ENCODE measurements at places on chromosomes 4 and X.

DNA sequence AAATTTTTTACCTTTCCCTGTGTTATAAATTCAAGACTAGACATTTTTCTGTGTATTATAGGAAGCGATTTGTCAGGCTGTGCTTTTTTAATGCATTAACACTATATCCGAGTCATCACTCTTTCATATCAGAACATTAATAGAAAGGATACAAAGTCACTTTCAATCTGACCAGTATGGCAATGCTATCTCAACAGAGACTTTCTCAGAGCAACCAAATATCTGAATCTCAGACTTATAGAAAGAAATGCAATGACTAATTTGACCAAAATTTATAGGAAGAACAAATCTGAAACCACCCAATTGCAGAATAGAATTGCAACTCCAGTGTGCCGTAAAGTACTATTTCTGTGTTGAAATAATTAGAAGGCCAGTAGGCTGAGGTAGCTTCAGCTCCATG is 473 bp upstream of the TKTL2 start:
- no peak for DNase-seq

DNA sequence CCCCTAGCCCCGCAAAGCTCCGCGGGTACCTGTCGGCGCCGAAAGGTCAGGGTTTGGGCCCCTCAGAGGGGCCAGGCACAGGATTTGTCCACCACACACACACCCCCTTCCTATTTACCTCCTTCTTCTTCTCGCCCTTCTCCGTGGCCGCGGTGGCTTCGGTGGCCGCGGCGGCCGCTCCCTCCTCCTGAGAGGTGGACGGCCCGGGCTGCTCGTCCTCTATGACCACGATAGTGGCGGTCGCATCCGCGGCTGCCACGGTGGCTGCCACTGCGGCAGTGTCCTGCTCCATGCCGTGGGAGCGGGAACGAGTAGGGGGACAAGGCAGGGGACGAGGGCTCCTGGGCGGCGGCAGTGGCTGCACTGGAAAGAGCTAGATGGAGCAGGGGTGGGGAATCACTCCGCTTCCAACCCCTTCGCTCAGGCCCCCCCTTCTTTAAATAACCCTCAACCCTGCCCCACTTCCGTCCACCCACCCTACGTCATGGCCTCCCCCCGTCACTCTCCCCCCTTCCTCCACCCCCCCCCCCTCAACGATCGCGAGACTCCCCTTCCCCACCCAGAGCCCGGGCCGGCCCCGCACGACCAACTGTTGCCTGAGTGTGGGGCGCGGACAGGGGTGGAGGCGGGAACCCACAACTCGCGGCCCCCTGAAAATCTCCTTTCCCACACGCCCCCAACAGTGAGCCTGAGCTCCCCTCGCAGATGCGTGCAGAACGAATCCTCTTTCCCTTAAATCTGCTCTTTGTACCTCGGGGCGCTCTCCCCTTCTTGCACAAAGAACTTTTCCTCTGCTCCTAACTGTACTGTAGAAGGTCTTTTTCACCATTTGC is at the start of gene SMARCA1:
SMARCA1 (minus strand) TSS at position 412 of the 833 bp plus-strand sequence; CDS start at position 292, 120 bp downstream.
- no peak for DNase-seq

DNA sequence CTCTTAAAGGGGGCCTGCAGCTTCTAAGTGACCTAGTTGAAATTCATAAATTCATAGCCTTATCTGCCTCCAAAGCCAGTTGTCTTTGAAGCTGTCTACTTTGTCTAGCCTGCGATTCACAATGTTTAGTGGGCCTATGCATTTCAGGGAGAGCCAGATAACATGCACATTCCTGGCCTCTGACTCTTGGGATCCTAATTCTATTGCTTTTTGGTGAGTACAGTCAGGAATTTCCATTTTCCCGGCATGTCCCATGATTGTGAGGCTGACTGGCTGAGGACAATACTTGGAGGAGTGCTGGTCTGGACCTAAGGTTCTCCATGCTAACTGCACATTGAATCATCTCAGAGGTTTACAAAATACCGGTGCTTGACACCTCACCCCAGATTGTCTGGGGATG is 155.0 kb downstream of the MSL3 start:
- DNase-seq, result no peak

DNA sequence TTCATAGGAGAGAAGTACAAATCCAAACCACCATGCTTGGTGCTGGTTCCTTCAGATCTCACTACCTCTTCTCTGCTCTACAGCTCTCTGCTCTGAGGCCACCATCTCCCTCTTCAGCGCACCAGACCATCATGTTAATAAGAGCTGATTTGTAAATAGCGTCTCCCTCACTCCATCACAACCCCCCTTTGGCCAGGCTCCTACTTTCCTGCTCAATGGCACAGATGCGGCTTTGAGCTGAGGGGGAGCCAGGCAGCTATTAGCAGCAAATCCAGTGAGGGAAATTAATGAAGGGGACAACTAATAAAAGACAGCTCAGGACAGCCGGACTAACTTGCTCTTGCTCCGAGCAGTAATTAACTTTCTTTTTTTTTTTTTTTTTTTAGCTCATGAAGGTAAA is 13.1 kb downstream of the NEUROG2 start:
- no peak for DNase-seq

DNA sequence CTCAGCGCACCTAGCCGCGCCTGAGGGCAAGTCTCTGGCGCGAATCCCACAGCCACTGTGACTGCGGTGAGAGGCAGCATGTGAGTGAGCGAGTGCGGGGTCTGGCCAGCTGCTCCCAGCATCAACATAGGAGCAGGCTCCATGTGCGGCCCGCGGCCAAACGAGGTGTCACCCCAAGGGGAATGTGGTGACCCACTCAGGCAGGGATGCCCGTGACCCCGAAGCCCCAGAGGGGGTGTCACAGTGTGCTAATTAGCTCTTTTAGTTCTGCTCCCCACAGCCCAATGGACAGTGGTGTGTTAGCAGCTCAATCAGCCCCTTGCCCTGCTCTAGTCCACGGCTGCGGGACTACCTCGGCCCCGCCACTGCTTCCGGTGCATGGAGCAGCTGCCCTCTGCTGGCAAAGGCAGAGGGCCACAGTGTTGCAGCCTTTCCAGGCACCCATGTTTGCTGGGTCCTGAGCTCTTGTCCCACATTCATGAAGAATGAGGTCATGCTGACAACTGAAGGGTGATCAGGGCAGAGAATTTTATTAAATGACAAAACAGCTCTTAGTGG is 61.4 kb downstream of the AGA start:
- no peak for DNase-seq

DNA sequence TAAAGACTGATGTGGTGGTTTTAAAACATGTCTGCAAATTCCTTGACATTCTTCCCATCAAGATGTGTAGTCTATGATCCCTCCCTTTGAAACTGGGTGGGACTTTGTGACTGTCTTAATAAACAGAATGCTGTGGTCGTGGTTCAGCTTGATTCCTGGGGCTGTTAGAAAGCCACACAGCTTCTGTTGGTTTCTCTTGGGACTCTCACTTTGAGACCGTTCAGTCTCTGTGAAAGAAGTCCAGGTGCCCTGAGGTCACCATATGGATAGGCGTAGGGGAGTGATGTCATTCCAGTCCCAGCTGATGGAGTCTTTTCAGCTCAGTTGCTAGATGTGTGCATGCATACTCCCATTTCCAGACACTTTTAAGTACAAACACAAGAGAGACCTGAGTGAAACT is 216.6 kb downstream of the KDR start:
- DNase-seq, result no peak

DNA sequence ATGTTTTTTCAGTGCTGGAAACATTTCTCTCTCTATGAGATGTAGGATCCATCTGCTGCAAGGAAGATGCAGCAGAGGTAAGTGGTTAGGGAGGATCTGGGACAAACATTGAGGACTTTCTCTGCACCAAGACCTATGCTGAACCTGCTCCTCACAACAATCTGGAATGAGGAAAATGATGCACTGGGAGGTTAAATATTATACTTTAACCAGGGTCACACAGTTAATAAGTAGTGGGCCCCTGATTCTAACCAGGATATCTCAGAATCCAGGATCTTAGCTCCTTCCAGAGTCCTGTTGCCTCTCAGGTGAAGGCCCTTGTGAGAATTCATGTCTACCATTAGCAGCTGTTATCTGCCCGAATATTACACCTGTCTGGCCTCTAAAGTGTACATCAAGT is 7.0 kb downstream of the CXCL9 start:
- DNase-seq, result no peak
